Stimulated activated CD4-positive, alpha-beta T cell treated with anti-CD3 and anti-CD28 coated beads, Interleukin-1b, Interleukin-23, amount 100 ng/mL, for 48 hours (primary cell): ENCODE measurements at places on chromosomes 7 and 10.
A peak's percentile ranks its signal among the peaks of the same experiment; 100 is the strongest.

GRCh38 chr7:17307558-17307957, 9.1 kb downstream of the AHR start:
- DNase-seq, result no peak

DNA sequence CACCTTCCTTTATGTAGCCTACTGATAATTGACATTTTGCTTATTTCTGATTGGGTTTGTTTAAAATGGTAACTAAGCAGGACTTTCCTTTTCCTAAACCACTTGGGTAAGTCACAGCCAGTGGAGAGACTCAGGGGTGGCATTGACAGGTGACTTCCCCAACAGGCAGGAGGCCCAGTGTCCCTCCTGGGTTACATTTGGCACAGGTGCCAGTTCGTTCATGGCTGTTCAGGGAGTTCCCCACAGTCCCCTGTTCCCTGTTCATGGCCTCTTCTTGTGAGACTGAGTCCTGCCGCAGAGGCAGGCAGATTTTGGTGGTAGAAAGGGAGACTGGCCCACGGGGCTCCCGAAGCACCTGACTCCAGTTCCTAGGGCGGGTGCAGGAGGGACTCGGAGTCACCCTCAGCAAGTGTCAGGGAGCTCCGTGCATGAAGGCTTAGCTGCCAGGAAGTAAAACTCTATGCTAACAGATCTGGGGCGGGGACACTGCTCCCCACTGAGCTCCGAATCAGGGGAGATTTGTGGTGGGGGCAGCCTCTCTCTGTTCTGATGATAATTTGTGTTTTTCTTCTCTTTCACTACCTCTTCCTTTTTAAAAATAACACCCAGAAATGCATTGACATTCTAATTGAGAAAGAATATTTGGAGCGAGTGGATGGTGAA, 84.1 kb downstream of the EZH2 start:
- no peak for DNase-seq

GRCh38 chr10:122093076-122093475, 104.1 kb downstream of the TACC2 start:
- no peak for DNase-seq

- DNase-seq, result no peak
Measured at GRCh38 chr7:159114981-159115380, 29.7 kb downstream of the VIPR2 start.

- no peak for DNase-seq
Measured at GRCh38 chr10:111098679-111099437, 22.0 kb downstream of the ADRA2A start.

DNA sequence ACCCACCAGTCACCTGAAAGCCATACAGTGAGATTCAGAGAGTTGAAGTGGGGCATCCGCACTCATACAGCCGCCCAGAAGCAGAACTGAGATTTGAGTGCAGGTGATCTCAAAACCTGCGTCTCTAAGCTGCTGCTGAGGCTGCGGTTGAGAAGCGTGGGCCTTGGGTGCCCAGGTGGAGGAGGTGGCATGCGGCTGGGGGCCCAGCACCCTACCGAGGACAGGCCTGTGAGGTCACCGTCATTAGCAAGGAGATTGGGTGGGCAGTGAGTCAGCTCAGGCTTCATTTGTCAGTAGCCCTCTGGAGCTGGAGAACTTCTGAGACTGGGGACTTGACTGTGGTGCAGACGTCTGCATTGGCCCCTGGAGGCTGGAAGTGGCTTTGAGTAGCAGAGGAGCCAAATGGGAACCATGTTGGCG, 29.8 kb downstream of the ZMIZ1 start:
- DNase-seq, result no peak

DNA sequence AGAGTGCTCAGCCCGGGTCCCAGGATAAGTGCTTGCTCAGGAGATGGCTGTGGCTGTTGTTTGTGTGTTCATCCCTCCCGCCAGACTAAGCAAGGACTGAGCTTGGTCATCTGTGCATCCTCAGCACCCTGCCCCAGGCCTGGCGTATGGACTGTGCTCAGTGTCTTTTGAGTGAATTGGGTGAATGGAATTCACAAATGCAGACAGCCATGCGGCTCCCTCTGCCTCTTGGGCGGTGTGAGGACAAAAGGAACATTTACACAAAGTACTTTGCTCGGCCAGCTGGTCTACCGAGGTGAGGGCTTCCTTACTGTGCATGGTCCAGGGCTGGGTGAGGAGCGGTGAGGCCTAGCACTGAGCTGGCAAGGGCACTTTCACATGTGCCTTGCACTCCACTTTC, 120.2 kb downstream of the CDH23 start:
- no peak for DNase-seq

DNA sequence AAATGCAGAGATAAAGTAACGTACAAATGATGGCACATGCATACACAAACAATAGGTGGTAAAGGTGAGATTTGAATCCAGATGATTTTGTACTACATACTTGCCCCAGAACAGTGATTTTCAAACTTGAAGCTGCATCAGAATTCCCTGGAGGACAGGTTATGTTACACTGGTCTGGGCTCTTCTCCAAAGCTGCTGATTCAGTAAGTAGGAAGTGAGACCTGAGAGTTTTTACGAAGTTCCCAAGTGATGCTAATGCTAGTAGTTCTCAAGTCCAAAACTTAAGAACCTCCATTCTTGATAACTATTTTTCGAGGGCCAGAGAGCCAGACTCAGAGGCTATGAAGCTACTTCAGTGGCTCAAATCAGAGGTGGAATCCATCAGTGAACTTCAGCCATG, 159.0 kb upstream of the POM121L12 start:
- no peak for DNase-seq

GRCh38 chr10:29804025-29804852, 169.5 kb upstream of the SVIL start:
- DNase-seq, result peak; percentile 33

DNA sequence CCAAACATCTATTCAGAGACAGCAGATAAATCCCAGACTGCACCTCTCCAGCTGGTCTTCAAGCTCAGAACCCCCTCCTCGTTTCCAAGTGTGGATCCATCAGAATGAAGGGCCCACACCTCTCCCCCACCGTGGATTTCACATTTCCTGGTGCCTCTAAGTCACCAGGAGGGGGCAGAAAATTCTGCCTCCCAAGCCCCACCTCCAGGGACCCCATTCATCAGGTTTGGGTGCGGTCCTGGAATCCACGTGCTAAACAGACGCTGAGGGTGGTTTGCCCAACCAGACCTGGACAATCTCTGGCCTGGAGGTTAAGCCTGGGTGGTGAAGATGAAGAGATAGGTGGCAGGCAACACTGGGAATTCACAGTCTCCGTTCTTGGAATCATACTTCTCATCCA, 92.4 kb downstream of the WDR11 start:
- no peak for DNase-seq

- DNase-seq, result no peak
Measured at GRCh38 chr7:80779456-80779855, 139.4 kb downstream of the SEMA3C start.

GRCh38 chr7:1727812-1728570, 57.9 kb downstream of the ELFN1 start:
- DNase-seq, result no peak

- no peak for DNase-seq
Measured at GRCh38 chr10:125979976-125980375, 83.6 kb downstream of the FANK1 start.

GRCh38 chr10:46530249-46531186, 25.9 kb downstream of the GPRIN2 start:
- no peak for DNase-seq

GRCh38 chr7:42611289-42611928, 300.5 kb downstream of the C7orf25 start:
- DNase-seq, result no peak

GRCh38 chr7:55250313-55250712, 114.8 kb upstream of the LANCL2 start:
- no peak for DNase-seq

DNA sequence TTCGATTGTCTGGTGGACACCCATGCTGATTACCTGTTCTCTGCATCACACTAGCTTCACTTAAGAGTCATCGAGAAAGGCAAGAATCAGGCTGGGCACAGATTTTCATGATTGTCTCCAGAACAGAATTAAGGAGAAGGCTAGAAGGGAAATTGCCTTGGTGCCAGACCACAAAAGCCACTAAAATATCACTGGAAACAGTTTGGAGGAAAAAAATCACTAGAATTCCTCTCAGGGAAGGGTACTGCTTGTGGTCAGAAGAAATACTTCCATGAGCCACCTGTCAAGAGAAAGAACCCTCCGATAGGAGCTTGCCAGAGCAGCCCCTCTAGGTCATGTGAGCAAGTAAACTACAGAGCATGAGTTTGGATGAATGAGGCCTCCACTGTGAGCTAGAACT, 269.3 kb upstream of the TEX47 start:
- no peak for DNase-seq

- DNase-seq, result no peak
Measured at GRCh38 chr10:96902731-96903358, 70.7 kb downstream of the LCOR start.

GRCh38 chr7:69696054-69696591, 97.8 kb downstream of the AUTS2 start:
- no peak for DNase-seq

GRCh38 chr7:125253452-125254190, 324.0 kb upstream of the POT1 start:
- no peak for DNase-seq
